ENCODE measurements at places on chromosomes 5 and 9. TPM values are rescaled to one million over a fixed set of nuclear protein-coding genes. Genes with fewer than 3 reads are reported as not detected.

GRCh38 chr5:157924931-157925729, 66.2 kb upstream of the CLINT1 start:
- H3K27me3 ChIP-seq, result no peaks in the 10 kb centered on the region
- DNase-seq, result no peak
- H3K27ac ChIP-seq, result no peak overlapping the region
- H3K36me3 ChIP-seq, result no peaks in the 10 kb centered on the region

DNA sequence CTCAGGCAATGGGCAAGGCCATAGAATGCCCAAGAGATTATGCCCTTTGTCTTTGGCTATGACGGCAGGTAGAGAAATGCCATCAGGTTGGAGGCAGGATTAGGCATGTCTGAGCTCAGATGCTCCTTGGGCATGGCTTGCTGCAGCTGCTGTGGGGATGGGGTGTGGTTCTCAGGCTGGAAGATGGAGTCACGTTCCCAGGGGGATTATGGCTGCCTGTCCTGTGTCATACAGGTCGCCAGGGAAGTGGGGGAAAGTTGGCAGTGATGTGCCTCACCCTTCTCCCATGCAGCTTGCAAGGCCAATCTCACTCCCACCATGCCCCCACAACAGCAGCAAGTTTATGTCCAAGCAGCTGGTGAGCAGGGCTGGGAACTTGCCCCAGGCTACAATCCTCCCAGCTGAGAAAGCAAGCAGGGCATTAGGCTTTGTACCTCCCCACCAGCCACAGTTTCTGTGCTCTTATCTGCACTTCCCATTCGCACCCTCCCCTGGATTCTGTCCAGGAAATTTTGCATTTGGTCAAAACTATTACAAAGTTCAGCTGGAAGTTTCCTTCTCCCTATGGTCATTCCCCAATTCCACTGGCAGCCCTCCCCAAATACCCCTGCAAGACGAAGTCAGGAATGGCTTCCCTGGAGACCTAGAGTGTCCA, 1788.0 kb upstream of the NUDT12 start:
- DNase-seq, result no peak
- H3K4me3 ChIP-seq, result no peak overlapping the region
- H3K4me1 ChIP-seq, result no peaks in the 10 kb centered on the region

GRCh38 chr9:130931508-130932254, 7.4 kb downstream of the FIBCD1 start:
- peaks cover 86% of the 10 kb centered on the region for H3K27me3 ChIP-seq
- H3K36me3 ChIP-seq, result no peaks in the 10 kb centered on the region
- H3K4me3 ChIP-seq, result no peak overlapping the region

DNA sequence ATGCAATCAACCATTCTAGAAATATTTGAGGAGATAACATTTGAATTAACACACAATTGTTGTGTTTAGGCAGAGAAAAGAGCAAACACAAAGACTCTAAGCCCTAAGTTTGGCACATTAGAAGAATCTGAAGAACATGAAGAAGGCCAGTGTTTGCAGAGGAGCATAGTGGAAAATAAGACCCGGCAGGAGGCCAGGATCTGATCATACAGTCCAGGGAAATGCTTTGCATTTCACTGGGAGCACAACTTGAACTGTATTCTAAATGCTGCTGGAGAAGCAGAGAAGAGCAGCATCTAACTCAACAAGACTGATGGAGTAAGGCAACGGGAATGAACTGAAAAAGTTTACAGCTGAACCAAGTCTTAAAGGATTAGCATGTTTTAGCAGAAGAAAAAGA, 463.4 kb downstream of the ZNF608 start:
- no peak for DNase-seq
- H3K4me1 ChIP-seq, result no peaks in the 10 kb centered on the region
- H3K27ac ChIP-seq, result no peak overlapping the region
- no peaks in the 10 kb centered on the region for H3K36me3 ChIP-seq
- no peak overlapping the region for H3K4me3 ChIP-seq

- no peak for DNase-seq
- H3K27ac ChIP-seq, result no peak overlapping the region
- H3K4me3 ChIP-seq, result no peak overlapping the region
- no peaks in the 10 kb centered on the region for H3K36me3 ChIP-seq
- H3K27me3 ChIP-seq, result no peaks in the 10 kb centered on the region
Measured at GRCh38 chr5:133697536-133698258, 85.4 kb upstream of the FSTL4 start.

- no peak overlapping the region for H3K4me3 ChIP-seq
- H3K27me3 ChIP-seq, result no peaks in the 10 kb centered on the region
- H3K36me3 ChIP-seq, result no peaks in the 10 kb centered on the region
- H3K27ac ChIP-seq, result no peak overlapping the region
- no peaks in the 10 kb centered on the region for H3K4me1 ChIP-seq
Measured at GRCh38 chr9:125739436-125739835, 7.7 kb upstream of the PBX3 start.

- H3K4me3 ChIP-seq, result no peak overlapping the region
- DNase-seq, result no peak
- no peak overlapping the region for H3K27ac ChIP-seq
- no peaks in the 10 kb centered on the region for H3K4me1 ChIP-seq
- H3K36me3 ChIP-seq, result no peaks in the 10 kb centered on the region
Measured at GRCh38 chr5:127878174-127878750, 175.1 kb downstream of the CCDC192 start.

DNA sequence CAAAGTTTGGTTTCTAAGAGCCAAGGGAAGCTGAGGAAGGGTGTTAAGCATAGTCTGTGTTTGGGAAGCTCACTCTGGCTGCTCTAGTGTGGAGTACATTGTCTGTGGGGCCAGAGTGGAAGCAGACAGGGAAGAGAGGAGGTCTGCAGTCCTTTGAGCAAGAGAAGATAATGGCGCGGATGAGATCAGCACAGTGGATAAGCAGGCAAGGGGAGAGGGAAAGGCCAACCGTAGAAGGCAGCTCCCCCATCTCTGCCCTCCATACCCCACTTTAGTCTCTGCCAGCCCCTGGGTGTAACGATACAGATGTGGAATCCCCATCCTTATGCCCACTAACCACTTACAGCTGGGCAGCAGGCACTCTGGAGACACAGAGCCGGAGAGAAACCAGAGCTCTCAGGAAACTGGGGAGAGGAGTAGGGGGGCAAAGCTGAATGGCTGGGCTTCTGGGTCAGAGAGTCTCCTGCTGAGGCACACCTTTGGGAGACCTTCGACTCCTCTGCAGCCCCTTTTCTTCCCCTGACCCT, 75.0 kb downstream of the SLIT3 start:
- no peaks in the 10 kb centered on the region for H3K27me3 ChIP-seq
- H3K27ac ChIP-seq, result no peak overlapping the region
- no peaks in the 10 kb centered on the region for H3K4me1 ChIP-seq
- H3K36me3 ChIP-seq, result no peaks in the 10 kb centered on the region
- H3K4me3 ChIP-seq, result no peak overlapping the region

DNA sequence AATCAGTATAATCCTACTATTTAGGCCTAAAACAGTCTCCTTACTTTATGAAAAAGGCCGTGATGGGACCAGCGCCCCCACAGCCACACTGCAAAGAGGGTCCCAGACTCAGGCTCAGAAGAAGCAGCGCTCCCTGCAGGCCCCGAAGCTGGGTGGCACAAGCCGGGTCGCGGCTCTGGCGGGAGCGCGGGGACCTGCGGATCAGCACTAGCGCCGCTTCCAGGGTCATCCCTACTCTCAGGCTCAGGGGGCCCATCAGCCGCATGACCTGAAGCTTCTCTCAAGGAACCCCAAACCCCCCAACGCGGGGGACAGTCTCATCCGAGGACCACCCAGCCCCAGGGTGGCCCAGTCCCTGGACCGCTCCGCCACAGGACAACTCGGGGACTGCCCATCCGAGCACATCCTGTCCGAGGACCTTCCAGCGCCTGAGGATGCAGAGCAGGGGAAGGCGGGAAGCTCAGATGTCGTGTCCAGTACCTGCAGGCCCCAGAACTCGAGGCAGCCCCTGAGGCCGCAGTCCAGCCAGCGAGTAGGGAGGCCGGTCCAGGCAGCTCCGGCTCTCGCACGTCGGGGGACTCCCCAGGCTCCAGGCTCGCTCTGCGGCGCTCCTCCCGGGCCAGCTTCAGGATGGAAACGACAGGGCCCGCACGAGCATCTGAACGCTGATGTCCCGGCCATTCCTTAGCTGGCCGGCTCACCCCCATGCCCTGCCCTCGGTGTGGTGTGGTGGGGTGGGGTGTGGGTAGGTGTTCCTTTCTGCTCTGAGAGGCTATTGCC, 32.4 kb upstream of the CDK20 start:
- H3K36me3 ChIP-seq, result no peaks in the 10 kb centered on the region
- no peak for DNase-seq
- no peak overlapping the region for H3K4me3 ChIP-seq
- H3K27ac ChIP-seq, result no peak overlapping the region
- H3K4me1 ChIP-seq, result peaks cover 7% of the 10 kb centered on the region
- no peaks in the 10 kb centered on the region for H3K27me3 ChIP-seq

DNA sequence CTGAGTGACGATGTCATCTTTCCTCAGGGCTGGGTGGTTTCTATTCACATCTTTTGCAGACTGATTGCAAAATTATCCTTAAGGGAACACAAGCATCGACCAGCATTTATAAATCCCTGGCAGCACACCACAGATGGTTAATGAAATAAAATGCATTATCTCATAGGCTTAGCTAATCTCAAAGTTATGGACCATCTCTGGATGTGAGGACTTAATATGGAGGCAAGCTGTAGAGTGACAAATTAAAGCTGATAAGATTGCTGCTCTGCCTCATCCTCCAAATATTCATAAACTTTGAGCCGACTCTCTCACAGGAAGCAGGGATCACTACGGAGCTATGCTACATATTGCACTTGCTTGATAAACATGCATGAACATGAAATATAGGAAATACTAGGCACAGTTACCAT, 663.2 kb upstream of the RGMB start:
- H3K27me3 ChIP-seq, result no peaks in the 10 kb centered on the region
- H3K27ac ChIP-seq, result no peak overlapping the region
- DNase-seq, result no peak
- H3K4me1 ChIP-seq, result no peaks in the 10 kb centered on the region

- no peaks in the 10 kb centered on the region for H3K36me3 ChIP-seq
- H3K27ac ChIP-seq, result no peak overlapping the region
- DNase-seq, result no peak
- H3K4me1 ChIP-seq, result no peaks in the 10 kb centered on the region
Measured at GRCh38 chr5:122908108-122908507, 62.7 kb downstream of the SNX24 start.

- H3K4me1 ChIP-seq, result no peaks in the 10 kb centered on the region
- H3K4me3 ChIP-seq, result no peak overlapping the region
- H3K36me3 ChIP-seq, result no peaks in the 10 kb centered on the region
- H3K27ac ChIP-seq, result no peak overlapping the region
Measured at GRCh38 chr5:78751872-78752271, 103.3 kb upstream of the LHFPL2 start.

- no peaks in the 10 kb centered on the region for H3K27me3 ChIP-seq
- H3K4me3 ChIP-seq, result no peak overlapping the region
- no peak overlapping the region for H3K27ac ChIP-seq
- no peaks in the 10 kb centered on the region for H3K4me1 ChIP-seq
Measured at GRCh38 chr9:33731625-33732024, 63.7 kb upstream of the PRSS3 start.

MGAT1 gene
- total RNA-seq, result 132 TPM

FBXO10 gene
- 2.3 TPM for total RNA-seq

FOXD4L5 gene
- total RNA-seq, result 0.09 TPM

PIGO gene
- 31.7 TPM for total RNA-seq

SLC46A2 gene
- total RNA-seq, result not detected

LHX6 gene
- total RNA-seq, result not detected

LCN10 gene
- 1.2 TPM for total RNA-seq

Data from CD8-positive, alpha-beta memory T cell (primary cell).